ENCODE measurements at places on chromosomes 16 and 17. TPM values are rescaled to one million over a fixed set of nuclear protein-coding genes. Genes with fewer than 3 reads are reported as not detected.
A peak's percentile ranks its signal among the peaks of the same experiment; 100 is the strongest.

NACA2 gene
- not detected for total RNA-seq

PDE6G gene
- 11.1 TPM for total RNA-seq

ASB16 gene
- 0.59 TPM for total RNA-seq

CCDC200 gene
- not detected for total RNA-seq

CCL14 gene
- total RNA-seq = not detected

PRSS21 gene
- total RNA-seq = 11.5 TPM

CCL7 gene
- not detected for total RNA-seq

GRCh38 chr16:22641131-22641628 lies 130.5 kb downstream of the NPIPB5 start:
- H3K27ac ChIP-seq = no peak overlapping the region
- no peaks in the 10 kb centered on the region for H3K27me3 ChIP-seq
- no peak overlapping the region for H3K4me3 ChIP-seq
- no peaks in the 10 kb centered on the region for H3K36me3 ChIP-seq

DNA sequence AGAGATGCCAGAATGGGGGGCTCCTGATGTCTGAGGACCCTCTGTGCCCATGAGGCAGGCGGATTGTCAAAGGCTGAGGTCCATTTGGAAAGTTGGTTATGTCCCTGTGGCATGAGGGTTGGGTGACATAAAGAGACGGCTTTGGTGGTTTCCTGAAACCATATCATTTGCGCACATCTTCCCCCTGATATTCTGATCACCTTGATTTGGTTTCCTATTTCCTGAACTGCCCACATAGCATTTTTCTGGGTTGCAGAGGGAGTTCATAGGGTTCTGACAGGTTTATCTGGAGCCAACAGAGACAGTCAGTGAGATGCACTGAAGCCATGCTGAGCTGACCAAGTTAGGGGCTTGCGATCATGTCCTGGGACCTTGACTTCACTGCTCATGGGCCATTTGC lies 15.7 kb upstream of the RNF222 start:
- no peak overlapping the region for H3K4me3 ChIP-seq
- no peak overlapping the region for H3K27ac ChIP-seq
- peaks cover 54% of the 10 kb centered on the region for H3K27me3 ChIP-seq
- no peaks in the 10 kb centered on the region for H3K36me3 ChIP-seq
- peaks cover 18% of the 10 kb centered on the region for H3K4me1 ChIP-seq
- no peak for DNase-seq

DNA sequence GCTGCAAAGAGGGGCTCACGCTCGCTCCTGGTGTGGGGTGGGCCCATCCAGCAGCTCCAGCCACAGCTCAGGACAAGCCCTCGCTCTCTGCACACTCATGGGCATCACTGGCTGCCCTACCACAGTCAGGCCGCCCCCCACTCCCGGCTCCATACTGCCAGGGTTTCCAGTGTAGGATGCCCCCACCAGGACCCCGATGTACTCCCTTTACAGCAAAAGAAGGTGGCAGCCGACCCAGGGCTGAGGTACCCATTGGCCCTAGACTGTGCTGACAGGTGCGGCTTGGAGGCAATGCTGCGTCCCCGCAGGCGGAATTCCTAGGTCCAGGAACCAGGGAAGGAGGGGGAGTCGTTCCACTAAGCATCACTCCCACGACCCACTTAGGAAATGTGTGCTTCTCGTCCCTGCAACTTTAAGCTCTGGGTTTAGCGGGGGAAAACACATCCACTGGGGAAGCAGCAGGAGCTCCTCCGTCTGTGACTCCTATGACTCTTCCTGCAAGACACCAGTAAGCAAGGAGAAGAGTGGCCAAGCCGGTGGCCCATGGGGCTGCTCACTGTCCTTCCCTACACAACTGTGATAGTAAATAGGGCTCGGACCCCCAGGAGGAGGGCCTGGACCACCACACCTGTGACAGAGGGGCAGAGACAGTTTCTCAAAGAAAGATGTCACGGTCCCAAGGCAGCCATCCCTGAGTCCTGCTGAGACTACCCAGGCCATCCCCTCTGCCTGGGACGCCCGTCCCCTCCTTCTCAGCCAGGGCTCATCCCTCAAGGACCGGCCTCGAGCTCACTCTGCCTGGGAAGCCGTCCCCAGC lies 13.1 kb downstream of the CORO7 start:
- H3K36me3 ChIP-seq = peaks cover 52% of the 10 kb centered on the region
- H3K27me3 ChIP-seq = no peaks in the 10 kb centered on the region
- no peak for DNase-seq
- H3K4me3 ChIP-seq = no peak overlapping the region
- H3K4me1 ChIP-seq = no peaks in the 10 kb centered on the region
- H3K27ac ChIP-seq = no peak overlapping the region

DNA sequence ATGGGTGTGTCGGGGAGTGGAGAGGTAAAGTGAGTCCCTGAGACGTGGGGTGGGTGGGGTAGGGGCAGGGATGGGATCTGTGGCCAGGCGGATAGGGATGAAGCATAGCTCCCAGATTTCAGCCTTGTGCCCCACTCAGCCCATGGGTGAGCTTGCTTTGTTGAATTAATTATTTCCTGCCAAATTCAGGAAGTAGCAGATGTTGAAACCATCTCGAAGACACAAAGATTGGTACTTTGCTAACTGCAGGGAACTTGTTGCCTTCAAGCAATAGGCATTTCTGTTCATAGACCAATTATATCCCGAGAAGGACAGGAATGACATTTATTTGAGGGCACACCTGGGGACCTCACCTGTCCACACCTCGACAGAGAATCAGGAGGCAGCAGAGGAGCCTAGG lies 11.0 kb upstream of the C16orf74 start:
- no peaks in the 10 kb centered on the region for H3K36me3 ChIP-seq
- DNase-seq = no peak
- H3K27ac ChIP-seq = no peak overlapping the region
- no peak overlapping the region for H3K4me3 ChIP-seq
- H3K27me3 ChIP-seq = peaks cover 10% of the 10 kb centered on the region

GRCh38 chr16:74757349-74757748 lies 17.3 kb downstream of the FA2H start:
- H3K4me3 ChIP-seq = no peak overlapping the region
- no peaks in the 10 kb centered on the region for H3K36me3 ChIP-seq
- H3K27ac ChIP-seq = no peak overlapping the region
- no peaks in the 10 kb centered on the region for H3K27me3 ChIP-seq
- H3K4me1 ChIP-seq = no peaks in the 10 kb centered on the region

DNA sequence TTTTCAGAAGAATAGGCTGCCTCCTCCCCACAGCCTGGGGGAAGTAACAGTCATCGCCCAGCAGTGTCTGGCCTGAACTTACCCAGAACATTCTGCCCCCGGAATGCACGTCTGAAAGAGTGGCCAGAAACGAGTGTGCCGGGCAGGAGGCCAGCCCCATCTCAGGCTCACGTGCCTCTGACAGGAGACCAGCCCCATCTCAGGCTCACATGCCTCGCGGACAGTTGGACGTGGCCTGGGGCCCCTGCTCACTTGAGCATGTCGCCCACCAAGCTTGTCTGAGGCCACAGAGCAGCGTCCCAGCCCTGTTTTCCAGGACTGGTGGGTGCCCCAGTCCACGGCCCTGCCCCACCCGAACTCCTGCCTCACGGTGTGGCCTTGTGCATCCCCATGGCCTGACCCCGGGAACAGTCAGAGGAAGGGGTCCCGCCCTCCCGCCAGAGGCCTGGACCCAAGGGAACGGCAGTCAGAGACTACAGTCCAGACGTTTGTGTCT lies 16.3 kb upstream of the CDH15 start:
- no peak overlapping the region for H3K4me3 ChIP-seq
- H3K4me1 ChIP-seq = no peaks in the 10 kb centered on the region
- no peak for DNase-seq
- H3K36me3 ChIP-seq = peaks cover 14% of the 10 kb centered on the region
- H3K27ac ChIP-seq = no peak overlapping the region

- no peaks in the 10 kb centered on the region for H3K36me3 ChIP-seq
- no peak overlapping the region for H3K27ac ChIP-seq
- no peak for DNase-seq
- no peaks in the 10 kb centered on the region for H3K4me1 ChIP-seq
- H3K4me3 ChIP-seq = no peak overlapping the region
Observed at GRCh38 chr16:1870365-1871082, 1.4 kb downstream of the MEIOB start.

DNA sequence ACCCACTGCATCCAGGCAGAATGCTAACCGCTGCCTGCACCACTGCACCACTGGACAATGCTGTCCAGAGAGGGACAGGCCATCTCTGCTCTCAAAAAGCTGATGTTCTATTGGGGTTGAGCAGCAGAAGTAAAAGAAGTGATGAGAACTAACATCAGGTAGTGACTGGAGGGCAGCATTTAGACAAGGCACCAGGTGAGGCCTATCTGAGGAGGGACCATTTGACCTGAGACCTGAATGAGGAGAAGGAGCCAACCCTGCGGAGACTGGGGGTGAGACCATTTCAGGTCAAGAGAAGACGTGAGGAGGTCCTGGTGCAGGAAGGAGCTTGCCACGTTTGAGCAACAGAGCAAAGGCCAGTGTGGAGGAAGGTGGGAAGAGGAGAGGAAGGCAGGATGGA lies 34.0 kb downstream of the NTN1 start:
- H3K4me1 ChIP-seq = no peaks in the 10 kb centered on the region
- DNase-seq = no peak
- H3K36me3 ChIP-seq = no peaks in the 10 kb centered on the region
- no peak overlapping the region for H3K4me3 ChIP-seq

DNA sequence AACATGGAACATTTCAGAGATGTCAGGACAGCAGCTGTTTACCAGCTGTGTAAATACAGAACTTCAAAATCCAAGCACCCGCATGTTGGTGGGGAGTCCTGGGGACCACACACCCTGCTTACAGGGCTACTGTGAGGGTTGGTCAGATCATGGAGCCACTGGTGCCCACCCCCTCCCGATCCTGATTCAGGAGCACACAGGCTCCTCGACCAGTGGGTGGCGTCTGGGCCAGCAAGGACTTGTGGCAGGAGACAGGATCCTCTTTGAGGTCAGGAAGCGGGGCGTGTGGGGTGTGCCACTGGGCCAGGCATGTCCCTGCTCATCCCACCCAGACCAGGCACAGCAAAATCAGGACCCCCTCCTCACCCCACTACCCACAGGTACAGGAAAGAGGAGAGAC lies 83.6 kb downstream of the SDK2 start:
- H3K4me3 ChIP-seq = no peak overlapping the region
- no peaks in the 10 kb centered on the region for H3K36me3 ChIP-seq
- no peak for DNase-seq
- H3K27ac ChIP-seq = no peak overlapping the region
- H3K4me1 ChIP-seq = no peaks in the 10 kb centered on the region
- H3K27me3 ChIP-seq = peaks cover 7% of the 10 kb centered on the region

- peak overlapping the region; percentile 90 for H3K4me3 ChIP-seq
- peak overlapping the region; percentile 91 for H3K27ac ChIP-seq
- no peaks in the 10 kb centered on the region for H3K27me3 ChIP-seq
- peak; percentile 28 for DNase-seq
- H3K36me3 ChIP-seq = peaks cover 58% of the 10 kb centered on the region
Observed at GRCh38 chr16:85798901-85799496, 345 bp downstream of the EMC8 start.

DNA sequence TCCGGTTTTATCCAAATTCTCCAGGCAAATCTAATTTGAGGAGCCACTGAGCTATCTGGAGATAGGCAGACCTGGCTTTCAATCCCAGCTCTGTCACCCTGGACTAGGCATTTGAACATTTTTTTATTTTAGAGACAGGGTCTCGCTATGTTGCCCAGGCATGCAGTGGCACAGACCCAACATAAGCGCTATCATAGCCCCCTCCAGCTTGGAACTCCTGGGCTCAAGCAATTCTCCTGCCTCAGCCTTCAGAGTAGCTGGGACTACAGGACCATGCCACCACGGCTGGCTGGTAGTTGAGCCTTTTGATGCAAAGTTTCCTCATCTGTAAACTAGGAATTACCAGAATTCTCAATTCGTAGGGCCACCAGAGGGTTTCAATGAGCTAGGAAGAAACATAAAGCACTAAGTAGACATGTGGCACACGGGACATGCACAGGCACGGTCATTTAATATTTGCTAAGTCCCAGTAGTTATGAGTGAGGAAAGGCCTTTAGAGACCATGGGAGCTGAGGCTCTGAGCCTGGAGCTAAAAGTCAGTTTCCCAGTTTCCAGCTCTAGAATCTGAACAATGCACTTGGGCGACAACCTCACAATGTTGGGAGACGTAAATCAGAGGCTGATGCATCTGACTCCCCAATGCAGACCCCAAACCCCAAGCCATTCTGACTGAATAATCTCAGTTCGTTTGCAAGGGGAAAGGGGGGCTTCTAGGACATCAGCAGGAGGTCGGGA lies 1.1 kb downstream of the ELOB start:
- H3K36me3 ChIP-seq = peaks cover 37% of the 10 kb centered on the region
- DNase-seq = no peak
- H3K4me1 ChIP-seq = peaks cover 15% of the 10 kb centered on the region

- no peaks in the 10 kb centered on the region for H3K4me1 ChIP-seq
- H3K4me3 ChIP-seq = no peak overlapping the region
- H3K27me3 ChIP-seq = peaks cover 20% of the 10 kb centered on the region
- no peak overlapping the region for H3K27ac ChIP-seq
- no peak for DNase-seq
Observed at GRCh38 chr17:63500543-63501390, 22.4 kb upstream of the KCNH6 start.

GRCh38 chr17:72467841-72468653 lies 347.2 kb downstream of the SOX9 start:
- no peak overlapping the region for H3K4me3 ChIP-seq
- no peaks in the 10 kb centered on the region for H3K36me3 ChIP-seq
- H3K4me1 ChIP-seq = no peaks in the 10 kb centered on the region
- H3K27me3 ChIP-seq = no peaks in the 10 kb centered on the region
- DNase-seq = no peak
- H3K27ac ChIP-seq = no peak overlapping the region

DNA sequence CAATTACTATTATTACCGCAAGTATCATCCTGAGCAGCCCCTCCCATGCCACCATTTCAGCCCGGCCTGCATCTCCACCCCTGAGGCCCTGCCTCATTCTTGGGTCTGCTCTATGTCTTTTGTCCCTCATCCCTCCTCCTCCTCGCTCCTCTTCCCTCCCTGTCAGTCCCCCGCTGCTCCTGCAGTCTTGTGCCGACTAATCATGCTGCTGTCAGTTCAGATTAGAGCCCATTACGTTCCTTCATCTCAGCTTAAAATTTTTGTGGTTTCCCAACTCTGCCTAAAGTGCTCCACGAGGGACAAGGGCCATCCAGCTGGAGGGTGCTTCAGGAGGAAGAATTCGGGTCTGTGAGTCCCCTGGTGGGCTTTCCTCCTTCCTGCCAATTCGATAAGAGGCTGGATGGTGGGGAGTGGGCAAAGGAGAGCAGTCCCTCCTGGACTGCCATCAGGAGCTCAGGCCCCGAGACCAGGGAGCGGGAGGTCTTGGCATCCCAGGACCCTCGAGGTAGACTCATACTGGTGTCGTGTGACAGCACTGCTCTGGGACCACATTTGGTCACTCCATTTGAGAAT lies 32.9 kb upstream of the GOSR2 start:
- no peak overlapping the region for H3K4me3 ChIP-seq
- H3K36me3 ChIP-seq = no peaks in the 10 kb centered on the region
- H3K27me3 ChIP-seq = peaks cover 19% of the 10 kb centered on the region
- DNase-seq = no peak
- no peak overlapping the region for H3K27ac ChIP-seq
- no peaks in the 10 kb centered on the region for H3K4me1 ChIP-seq

- H3K4me1 ChIP-seq = peaks cover 4% of the 10 kb centered on the region
- no peak overlapping the region for H3K4me3 ChIP-seq
- no peak overlapping the region for H3K27ac ChIP-seq
- no peak for DNase-seq
Observed at GRCh38 chr17:13601322-13601775, 380 bp downstream of the HS3ST3A1 start.

GRCh38 chr17:64056269-64057005 lies 36.0 kb upstream of the ICAM2 start:
- H3K36me3 ChIP-seq = peaks cover 98% of the 10 kb centered on the region
- no peak overlapping the region for H3K27ac ChIP-seq
- H3K27me3 ChIP-seq = no peaks in the 10 kb centered on the region
- DNase-seq = no peak

GRCh38 chr16:53323924-53324323 lies 110.3 kb upstream of the RBL2 start:
- H3K27me3 ChIP-seq = no peaks in the 10 kb centered on the region
- no peak overlapping the region for H3K27ac ChIP-seq
- H3K36me3 ChIP-seq = peaks cover 14% of the 10 kb centered on the region
- no peak for DNase-seq

Measured in activated T-helper 2 cell treated with anti-CD3 and anti-CD28 coated beads, Interferon-gamma antibody, Interleukin-2, Interleukin-4, amounts not matched to agents 10 μg/mL and 5 μg/mL and 100 μg/mL, durations not matched to agents 14 hours and 24 hours and 36 hours (primary cell).